ENCODE measurements at places on chromosomes 7 and 10.

DNA sequence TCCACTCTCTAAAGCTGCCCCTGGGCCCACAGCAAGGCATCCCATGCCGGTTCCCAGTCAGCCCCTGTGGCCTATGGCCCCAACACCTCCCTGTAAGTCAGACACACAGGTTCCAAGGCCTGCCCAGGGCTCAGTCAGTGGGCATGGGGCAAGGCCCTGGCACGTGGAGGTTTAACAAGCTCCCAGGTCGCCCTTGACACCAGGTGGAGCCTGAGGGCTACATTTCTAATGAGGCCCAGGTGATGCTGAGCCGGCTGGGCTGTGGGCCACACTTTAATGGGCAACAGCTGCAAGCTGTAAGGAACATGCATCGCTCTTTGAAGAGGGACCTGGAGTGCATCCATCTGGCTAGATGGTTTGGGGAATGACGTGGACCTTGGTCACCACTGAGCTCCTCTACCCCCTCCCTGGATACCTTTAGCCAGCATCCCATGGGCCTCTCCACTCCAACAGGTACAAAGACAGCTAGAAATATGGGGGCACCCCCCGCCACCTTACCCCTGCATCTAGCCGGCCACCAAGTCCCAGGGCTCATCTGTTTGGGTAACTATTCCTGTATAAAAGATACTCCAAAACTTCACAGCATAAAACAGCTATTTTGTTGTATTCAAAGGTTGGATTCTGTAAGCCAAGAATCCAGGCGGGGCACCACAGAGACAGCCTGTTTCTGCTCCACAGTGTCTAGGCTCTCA, 122.5 kb downstream of the OAT start:
- H3K27ac ChIP-seq = no peak overlapping the region
- no peaks in the 10 kb centered on the region for H3K4me1 ChIP-seq
- H3K4me3 ChIP-seq = no peak overlapping the region
- no peak for DNase-seq

DNA sequence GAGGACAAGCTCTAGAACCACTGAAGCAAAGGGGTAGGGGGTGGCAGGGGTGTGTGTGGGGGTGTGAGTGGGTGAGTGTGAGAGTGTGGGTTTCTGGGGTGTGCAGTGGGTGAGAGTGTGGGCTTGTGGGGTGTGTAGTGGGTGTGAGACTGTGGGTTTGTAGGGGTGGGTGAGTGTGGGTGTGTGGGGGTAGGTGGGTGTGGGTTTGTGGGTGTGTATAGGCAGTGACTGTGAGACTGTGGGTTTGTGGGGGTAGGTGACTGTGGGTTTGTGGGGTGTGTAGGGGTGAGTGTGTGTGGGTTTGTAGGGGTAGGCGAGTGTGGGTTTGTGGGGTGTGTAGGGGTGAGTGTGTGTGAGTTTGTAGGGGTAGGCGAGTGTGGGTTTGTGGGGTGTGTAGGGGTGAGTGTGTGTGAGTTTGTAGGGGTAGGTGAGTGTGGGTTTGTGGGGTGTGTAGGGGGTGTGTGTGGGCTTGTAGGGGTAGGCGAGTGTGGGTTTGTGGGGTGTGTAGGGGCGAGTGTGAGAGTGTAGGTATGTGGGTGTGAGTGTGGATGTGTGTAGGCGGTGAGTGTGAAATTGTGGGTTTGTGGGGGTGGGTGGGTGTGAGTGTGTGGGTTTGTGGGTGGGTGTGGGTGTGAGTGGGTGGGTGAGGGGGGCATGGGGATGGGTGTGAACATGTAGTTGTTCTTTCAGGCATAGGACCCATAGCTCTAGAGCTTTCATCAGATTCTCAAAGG, 8.8 kb downstream of the NOS3 start:
- H3K4me3 ChIP-seq = no peak overlapping the region
- H3K36me3 ChIP-seq = peaks cover 20% of the 10 kb centered on the region
- peaks cover 4% of the 10 kb centered on the region for H3K27me3 ChIP-seq
- H3K27ac ChIP-seq = no peak overlapping the region
- H3K4me1 ChIP-seq = peaks cover 37% of the 10 kb centered on the region
- DNase-seq = no peak

DNA sequence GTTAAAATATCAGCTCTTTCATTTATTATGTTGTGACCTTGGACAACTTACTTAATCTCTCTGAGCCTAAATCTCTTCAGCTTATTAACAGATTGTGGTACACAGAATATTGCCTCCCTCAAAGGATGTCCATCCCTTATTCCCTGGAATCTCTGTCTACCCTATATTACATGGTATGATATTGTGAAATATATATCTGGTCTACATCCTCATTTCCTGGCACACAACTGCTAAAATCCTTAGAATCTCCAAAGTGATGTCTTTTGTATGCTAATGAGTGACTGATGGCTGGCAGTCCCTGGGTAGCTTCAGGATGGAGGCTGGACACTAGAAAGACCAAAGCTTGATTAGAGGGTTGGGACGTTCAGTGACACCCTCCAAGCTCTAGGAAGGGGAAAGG, 25.8 kb downstream of the ZNF438 start:
- H3K27me3 ChIP-seq = no peaks in the 10 kb centered on the region
- H3K27ac ChIP-seq = no peak overlapping the region
- H3K4me1 ChIP-seq = peaks cover 14% of the 10 kb centered on the region
- DNase-seq = no peak

- H3K27ac ChIP-seq = no peak overlapping the region
- no peaks in the 10 kb centered on the region for H3K4me1 ChIP-seq
- peaks cover 10% of the 10 kb centered on the region for H3K27me3 ChIP-seq
- no peaks in the 10 kb centered on the region for H3K36me3 ChIP-seq
These were observed 78.1 kb upstream of the RET start for GRCh38 chr10:42998481-42999384.

DNA sequence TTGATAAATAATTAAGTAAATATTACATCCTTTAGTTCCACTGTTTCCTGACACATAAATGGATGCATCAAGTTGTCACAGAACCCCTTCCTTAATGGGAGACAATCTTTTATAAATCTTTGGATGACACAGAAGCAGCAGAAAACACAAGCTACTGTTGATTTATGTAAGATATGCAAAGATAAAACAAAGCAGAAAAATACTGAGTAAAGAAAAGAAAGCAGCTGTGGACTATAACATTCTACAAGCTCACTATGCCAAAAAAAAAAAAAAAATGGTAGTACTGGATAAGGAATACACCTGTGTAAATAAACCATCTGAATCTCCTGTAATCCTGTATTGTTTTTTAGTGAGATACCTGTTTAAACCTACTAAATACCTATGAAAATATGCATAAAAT, 92.0 kb upstream of the FAM180A start:
- H3K4me3 ChIP-seq = no peak overlapping the region
- no peak overlapping the region for H3K27ac ChIP-seq
- H3K27me3 ChIP-seq = peaks cover 5% of the 10 kb centered on the region
- DNase-seq = no peak

Data from activated naive CD4-positive, alpha-beta T cell treated with anti-CD3 and anti-CD28 coated beads, Interleukin-2, amount 10 ng/mL, durations not matched to agents 7 days and 5 days (primary cell).